ENCODE measurements at places on chromosomes 12 and 14. TPM values are rescaled to one million over a fixed set of nuclear protein-coding genes. Genes with fewer than 3 reads are reported as not detected.

Gene SLIRP
- total RNA-seq: 426 TPM

Gene GDF11
- total RNA-seq: 2.9 TPM

Gene NXPH4
- 3.8 TPM for total RNA-seq

Gene CLEC1B
- not detected for total RNA-seq

Gene ARHGEF25
- 5.5 TPM for total RNA-seq

Gene PTGER2
- 3.8 TPM for total RNA-seq

Gene GZMB
- total RNA-seq: not detected

Gene PSME1
- total RNA-seq: 182 TPM

Gene SERPINA12
- total RNA-seq: not detected

Gene ENDOU
- total RNA-seq: not detected

Gene CALM1
- 361 TPM for total RNA-seq

Gene PLA2G1B
- total RNA-seq: not detected

Gene ANHX
- not detected for total RNA-seq

Gene MYH6
- total RNA-seq: 0.10 TPM

Gene MYF6
- total RNA-seq: not detected

Gene RASSF8
- 7.7 TPM for total RNA-seq

Gene ATG14
- total RNA-seq: 4.4 TPM

Gene PYGL
- 177 TPM for total RNA-seq

Gene ERG28
- total RNA-seq: 16.6 TPM

Gene NFKBIA
- 199 TPM for total RNA-seq

Gene LRRK2
- total RNA-seq: 1.5 TPM

Gene CLEC4A
- not detected for total RNA-seq

Gene SMIM41
- not detected for total RNA-seq

Gene SYCP3
- 0.13 TPM for total RNA-seq

Gene RNASE3
- total RNA-seq: not detected

Gene TAPBPL
- 3.6 TPM for total RNA-seq

Gene FOXN3
- 5.9 TPM for total RNA-seq

Gene RND1
- 3.1 TPM for total RNA-seq

Gene CRACR2A
- total RNA-seq: 1.1 TPM

Gene TRMT61A
- total RNA-seq: 27.4 TPM

Gene ZC2HC1C
- total RNA-seq: 6.0 TPM

Gene LRRC10
- total RNA-seq: not detected

Gene PROX2
- not detected for total RNA-seq

Data from A549 treated with AZD2906 at 1 μM for 4 hours (cell line).